ENCODE measurements at places on chromosomes 12 and 14.

DNA sequence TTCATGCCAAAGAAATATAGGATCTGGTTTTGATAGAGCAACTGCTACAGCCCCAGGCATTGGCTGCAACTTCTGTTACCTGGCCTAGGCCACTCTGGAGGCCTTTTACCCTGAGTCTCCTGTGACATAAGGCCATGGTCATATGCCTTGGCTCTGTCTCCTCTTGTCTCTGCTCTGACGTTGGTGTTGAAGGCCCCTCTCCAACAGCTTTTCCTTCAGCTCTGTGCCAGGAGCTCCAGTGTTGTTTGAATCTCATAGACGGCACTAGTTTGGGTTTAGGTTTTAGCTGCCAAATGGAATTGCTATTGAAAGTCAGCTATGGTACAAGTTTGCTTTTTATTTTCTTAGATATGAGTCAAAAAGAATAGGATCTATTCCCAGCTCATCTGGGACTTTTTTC is 41.1 kb downstream of the TTLL5 start:
- DNase-seq, result no peak

GRCh38 chr14:105325303-105325702 is 10.8 kb downstream of the PACS2 start:
- no peak for DNase-seq

DNA sequence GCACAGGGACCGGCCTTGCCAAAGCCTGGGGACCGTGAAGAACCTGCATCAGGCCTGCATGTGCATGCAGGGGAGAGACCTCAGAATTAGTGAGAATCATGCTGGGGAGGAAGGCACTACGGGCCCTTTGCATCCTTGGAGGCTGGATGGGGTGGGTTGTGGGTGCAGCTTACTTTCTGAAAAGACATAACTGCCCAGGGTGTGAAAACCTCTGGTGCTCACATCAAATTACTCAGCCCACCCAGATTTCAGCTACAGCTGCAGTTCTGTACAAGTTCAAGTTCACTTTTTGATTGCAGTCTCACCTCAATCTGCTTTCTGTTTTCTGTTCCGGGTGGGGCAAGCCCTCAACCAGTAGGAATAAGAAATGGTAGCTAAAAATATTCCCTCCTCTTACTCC is 130.6 kb downstream of the SLC15A4 start:
- no peak for DNase-seq

- DNase-seq, result no peak
These were observed 39.0 kb downstream of the CKB start for GRCh38 chr14:103483600-103483999.

DNA sequence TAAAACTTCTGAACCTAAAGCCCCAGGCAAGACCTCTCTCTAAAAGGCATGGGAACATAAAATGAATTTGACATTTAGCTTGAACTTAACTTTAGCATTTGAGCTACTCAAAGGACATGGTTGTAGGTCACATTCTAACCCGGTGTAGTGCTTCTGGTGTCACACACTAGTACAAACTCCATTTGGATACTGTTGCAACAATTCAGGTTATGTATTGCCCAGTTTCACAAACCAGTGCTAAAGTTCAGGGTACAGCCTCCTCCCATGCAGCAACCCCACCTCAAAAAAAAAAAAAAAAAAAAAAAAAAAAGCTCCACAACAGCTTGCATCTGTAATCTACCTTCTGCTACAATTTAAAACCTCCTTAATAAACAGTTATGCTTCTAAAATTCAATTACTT is 7.8 kb downstream of the PPTC7 start:
- no peak for DNase-seq

- no peak for DNase-seq
These were observed 28.9 kb downstream of the ESR2 start for GRCh38 chr14:64265222-64265621.

DNA sequence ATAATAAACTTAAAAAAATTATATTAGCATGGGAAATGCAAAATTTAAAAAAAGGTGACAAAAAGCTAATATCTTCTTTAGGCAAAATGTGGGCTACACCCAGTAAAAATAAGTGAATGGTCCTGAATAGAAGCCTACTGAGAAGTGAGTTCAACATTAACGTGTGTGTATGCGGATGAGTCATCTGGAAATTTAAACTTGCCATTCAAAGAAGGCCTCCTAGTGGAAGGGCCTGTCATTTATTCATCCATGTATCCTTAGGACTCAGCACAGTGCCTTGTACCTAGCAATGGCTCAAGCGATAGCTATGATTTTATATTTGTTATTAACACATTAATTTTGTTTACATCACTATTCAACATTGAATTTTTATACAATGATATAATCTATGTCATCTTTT is 226.2 kb downstream of the NUBPL start:
- DNase-seq, result no peak

DNA sequence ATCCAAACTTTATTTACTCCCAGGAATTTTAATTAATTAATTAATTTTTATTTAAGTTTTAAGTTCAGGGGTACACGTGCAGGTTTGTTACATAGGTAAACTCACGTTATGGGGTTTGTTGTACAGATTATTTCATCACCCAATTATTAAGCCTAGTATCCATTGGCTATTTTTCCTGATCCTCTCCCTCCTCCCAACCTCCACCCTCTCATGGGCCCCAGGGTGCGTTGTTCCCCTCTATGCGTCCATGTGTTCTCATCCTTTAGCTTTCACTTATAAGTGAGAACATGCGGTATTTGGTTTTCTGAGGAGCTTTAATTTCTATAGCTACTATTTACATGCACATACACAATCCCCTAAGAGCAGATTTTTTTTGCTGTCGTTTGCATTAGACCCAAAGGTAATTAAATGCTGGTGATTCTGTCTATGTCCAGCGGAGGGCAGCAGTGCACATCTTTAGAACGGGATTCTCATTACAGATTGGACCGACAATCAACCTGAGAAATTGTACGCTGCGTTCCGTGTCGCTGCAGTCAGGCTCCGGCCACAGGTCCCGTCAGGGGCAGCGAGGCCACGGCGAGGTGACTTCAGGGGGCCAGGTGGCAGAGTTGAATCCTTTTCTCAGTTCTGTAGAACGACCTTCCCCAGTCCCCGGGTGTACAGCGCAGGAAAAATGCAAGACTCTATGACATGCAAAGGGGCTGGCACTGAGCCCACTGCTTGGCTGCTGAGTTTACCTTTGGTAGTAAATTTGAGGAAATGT is 11.6 kb downstream of the TMEM30B start:
- DNase-seq, result peak; percentile 61

GRCh38 chr12:95198914-95199313 is 18.4 kb downstream of the FGD6 start:
- no peak for DNase-seq

DNA sequence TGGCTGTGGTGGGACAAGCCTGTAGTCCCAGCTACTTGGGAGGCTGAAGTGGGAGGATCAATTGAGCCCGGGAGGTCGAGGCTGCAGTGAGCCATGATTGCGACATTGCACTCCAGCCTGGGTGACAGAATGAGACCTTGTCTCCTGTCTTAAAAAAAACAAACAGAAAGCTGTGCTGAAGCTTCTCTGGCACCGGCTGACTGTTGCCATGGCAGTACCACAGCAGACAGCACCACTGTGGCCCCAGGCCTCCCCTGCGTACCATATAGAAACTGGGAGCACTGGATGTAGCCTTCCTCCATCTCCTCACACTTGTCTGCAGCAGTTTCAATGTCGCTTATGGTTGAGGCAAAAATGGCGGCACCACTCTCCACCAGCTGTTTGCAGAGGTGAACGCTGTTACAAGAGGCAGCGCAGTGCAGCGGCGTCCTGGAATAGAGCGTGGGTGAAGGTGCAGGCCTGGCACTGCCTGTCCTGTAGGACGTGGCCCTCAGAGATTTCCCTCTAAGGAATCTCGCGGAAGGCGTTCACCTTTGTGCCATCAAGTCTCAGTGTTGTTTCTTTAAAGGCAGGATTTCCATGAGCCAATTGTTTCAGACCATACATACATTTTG is 21.9 kb downstream of the ZFYVE21 start:
- DNase-seq, result no peak

DNA sequence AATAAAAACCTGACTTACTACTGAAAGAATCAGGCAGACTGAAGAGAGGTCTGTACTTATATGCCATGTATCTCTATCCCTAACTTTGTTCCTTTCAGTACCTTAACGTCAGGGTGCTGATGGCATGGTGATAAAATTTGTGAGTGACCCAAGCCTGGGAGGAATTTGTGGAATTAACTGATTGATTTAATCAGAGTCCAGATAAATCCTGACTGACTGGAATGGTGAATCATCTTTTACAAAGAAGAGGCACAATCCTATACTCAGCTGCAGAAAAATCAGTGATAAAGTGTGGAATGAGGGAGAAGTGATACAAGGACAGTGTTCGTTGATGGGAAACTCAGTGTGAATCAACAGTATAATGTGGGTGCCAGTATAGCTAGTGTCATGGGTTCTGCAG is 3.7 kb downstream of the TDG start:
- DNase-seq, result no peak

DNA sequence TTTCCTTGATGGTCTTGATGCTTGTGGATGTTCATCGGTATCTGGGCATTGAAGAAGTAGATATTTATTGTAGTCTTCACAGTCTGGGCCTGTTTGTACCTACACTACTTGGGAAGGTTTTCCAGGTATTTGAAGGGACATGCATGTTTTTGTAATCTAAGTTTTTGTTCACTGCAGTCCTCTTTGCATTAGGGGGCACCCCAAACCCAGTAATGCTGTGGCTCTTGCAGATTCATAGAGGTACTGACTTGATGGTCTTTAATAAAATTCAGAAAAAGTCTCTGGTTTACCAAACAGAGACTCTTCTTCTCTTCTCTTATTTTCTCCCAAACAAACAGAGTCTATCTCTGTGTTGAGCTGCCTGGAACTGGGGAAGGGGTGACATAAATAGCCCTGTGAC is 150.9 kb upstream of the SLC16A7 start:
- DNase-seq, result no peak

- DNase-seq, result no peak
These were observed 60.4 kb upstream of the FBRSL1 start for GRCh38 chr12:132429602-132429945.

DNA sequence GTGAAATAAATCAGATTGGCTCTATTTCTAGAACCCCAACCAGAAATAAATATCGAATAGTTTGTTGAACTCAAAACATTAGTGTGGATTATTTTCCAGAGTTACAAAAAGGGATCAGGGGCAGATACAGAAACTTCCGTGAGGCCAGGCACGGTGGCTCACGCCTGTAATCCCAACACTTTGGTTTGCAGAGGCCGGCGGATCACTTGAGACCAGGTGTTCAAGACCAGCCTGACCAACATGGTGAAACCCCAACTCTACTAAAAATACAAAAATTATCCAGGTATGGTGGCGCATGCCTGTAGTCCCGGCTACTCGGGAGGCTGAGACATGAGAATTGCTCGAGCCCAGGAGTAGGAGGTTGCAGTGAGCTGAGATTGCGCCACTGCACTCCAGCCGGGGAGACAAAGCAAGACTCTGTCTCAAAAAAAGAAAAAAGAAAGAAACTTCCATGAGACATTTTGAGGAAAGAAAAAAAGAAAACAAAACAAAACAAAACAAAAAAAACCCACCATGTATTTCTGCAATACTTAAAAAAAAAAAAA is 2.1 kb downstream of the FBXO21 start:
- DNase-seq, result no peak

DNA sequence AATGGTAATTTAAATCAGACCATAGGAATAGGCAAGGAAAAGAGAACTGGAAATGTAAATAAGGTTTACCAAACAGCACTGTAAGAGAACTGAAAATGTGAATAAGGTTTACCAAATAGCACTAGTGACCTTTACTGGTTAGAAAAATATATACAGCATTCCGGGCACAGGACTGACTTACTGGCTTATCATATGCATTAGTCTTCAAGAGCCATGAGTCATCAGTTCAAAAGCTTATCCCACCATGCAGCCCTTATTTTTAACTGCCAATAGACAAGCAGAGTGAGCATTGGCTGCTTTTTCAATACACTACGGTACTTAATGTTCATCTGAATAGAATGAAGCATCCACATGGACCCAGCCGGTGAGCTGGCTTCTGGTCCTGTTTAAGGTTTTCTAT is 13.0 kb upstream of the NELL2 start:
- no peak for DNase-seq

GRCh38 chr12:132491761-132492378 is 1.9 kb downstream of the FBRSL1 start:
- no peak for DNase-seq

DNA sequence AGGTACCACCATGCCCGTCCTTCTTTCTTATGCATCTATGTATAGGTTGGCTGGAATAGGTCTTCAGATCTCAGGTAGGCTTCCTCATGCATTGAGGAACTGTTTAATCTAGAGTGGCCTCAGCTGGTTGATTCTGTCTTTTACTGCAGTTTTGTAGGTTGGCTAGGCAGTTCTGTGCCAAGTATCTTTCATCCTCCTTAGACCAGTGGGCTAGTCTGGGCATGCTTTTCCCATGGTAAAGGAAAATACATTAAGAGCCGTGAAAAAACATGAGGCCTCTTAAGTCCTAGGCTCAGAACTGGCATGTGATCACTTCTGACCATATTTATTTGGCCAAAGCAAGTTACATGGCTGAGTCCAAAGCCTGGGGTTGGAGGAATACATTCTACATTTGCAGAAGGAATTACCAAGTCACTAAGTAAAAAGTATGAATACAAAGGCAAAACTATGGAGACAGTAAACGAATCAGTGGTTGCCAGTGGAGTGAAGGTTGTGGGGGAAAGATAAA is 137.3 kb downstream of the WIF1 start:
- DNase-seq, result no peak

- DNase-seq, result no peak
These were observed 147.2 kb downstream of the SCARB1 start for GRCh38 chr12:124716208-124717130.

GRCh38 chr12:132488127-132489077 is 1.5 kb upstream of the FBRSL1 start:
- DNase-seq, result no peak

GRCh38 chr12:45490232-45490881 is 239.1 kb upstream of the ARID2 start:
- DNase-seq, result no peak

GRCh38 chr14:71243697-71244096 is 336.4 kb downstream of the PCNX1 start:
- DNase-seq, result no peak

DNA sequence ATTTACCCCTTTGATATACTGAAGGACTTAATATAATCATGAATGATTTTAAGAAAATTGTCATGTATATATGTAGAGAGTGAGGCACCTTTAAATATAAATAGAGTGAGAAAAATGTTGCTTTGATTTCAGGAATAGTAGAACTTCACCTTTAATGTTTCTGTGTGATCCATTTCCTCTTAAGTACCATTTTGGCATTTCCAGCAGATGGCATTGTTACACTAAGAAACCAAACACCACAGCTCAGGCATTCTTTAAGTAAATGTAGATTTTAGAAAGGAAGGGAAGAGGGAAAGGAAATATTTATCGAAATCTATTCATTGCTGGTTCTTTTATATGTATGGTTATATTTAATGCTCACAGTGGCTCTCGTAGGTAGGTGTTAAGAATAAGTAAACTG is 556.7 kb upstream of the FBXO33 start:
- DNase-seq, result no peak
